ENCODE measurements at places on chromosomes 3 and 15.

DNA sequence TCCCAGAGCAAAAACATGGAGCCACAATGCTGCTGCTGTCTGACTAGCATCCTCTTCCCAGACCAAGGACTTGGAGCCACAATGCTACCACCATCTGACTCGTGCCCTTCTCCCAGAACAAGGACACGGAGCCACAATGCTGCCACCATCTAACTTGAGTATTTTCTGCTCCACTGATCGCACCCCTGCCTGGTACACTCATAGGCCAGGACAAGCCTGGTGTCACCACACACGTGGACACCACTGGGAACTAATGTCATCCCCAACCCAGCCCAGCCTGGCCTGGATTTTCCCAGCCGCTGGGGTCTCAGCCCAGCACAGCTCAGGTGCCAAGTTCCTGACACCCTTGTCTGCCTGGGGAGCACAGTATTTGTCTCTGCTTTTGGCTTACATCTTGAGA lies 52.7 kb upstream of the GRIP2 start:
- no peak for DNase-seq

DNA sequence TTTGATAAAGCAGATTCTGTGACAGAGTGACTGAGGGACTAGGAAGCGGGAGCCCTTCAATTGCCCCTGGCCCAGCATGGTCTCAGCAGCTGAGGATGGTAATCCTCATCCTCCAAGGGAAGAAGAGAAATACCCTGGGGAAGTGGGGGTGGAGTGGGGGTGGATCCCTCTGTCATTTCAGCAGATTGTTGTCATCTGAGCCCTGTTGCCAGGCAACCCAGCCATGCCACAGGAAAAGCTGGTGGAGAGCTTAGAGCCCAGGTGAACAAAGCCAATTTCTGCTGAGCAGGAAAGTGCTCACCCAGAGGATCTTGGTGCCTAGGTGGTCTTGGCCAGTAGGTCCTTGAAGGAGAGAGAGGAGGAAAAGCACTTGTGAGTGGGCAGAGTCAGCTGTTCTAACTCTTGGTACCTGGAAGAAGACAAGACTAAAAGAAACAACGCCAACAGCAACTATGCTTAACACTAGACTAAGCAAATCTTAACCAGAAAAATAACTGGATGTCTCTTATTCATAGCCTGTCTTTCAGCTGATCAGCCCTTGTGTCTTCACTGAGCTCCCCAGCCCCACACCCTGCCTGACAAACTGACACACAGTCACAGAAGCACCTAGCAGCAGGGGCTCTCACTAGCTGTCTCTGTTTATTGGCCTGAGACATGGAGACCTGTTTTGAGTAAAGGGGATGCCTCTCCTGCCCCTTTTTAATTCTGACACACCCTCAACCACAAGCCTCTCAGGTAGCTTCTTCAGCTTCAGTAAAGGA lies 40.1 kb upstream of the DCLK3 start:
- DNase-seq: no peak

GRCh38 chr3:65732051-65732935 lies 306.4 kb downstream of the MAGI1 start:
- peak; percentile 39 for DNase-seq

DNA sequence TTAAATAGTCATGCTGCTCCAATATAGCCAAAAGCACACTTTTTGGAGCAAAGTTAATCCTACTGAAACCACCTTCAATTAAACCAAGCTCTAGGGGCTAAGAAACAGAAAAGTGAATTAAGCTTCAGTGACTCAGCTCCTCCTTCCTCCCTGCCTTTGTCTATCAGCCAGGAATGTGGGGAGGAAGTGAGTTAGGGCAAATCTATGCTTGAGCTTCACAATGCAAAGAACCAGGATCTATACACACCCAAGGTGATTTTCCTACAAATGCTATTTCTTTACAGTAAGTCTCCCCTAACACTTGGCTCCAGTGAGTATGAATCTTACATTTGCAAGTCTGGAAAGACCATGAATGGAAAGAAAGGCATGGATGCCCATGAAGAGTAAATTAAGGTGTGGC lies 212.1 kb downstream of the P3H2 start:
- no peak for DNase-seq

DNA sequence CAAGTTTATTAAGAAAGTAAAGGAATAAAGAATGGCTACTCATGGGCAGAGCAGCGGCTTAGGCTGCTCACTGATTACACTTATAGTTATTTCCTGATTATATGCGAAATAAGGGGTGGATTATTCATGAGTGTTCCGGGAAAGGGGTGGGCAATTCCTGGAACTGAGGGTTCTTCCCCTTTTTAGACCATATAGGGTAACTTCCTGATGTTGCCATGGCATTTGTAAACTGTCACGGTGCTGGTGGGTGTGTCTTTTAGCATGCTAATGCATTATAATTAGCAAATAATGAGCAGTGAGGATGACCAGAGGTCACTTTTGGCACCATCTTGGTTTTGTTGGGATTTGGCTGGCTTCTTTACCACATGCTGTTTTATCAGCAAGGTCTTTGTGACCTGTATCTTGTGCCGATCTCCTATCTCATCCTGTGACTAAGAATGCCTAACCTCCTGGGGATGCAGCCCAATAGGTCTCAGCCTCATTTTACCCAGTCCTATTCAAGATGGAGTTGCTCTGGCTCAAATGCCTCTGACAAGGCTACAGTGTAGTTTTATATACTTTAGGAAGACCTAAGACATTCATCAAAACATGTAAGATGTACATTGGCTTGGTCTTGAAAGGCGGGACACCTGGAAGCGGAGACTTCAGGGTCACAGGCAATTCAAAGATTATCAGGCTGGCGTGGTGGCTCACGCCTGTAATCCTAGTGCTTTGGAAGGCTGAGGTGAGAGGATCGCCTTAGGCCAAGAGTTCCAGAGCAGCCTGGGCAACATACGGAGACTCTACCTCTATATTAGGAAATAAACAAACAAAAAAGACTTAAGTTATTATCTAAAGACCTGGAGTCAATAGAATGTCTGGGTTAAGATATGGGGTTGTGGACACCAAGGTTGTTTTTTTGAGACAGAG lies 3.2 kb upstream of the BLOC1S6 start:
- DNase-seq: peak; percentile 40

DNA sequence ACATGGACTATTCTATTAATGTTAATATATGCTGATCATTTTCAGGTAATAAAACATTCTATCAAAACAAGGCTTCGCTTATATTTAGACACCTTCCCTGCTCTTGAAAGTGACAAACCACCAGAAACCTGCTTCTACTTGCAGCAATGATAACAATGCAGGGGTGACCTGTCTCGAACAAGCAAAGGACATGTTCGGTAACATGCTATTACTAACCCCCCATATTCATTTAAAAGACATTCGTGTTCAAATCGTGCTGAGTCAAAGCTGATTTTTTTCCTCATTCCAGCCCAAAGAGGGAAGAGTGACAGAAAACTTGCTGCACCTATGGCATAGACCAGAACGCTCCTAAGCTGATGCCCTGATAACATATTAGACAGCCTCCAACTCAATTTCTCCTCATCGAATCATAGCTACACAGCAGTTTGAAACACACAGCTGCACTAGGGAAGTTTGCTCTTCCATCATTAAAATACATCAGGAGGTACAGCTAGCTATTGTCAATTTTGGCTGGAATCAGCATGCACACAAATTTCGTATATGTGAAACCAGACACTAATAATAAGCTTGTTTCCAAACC lies 341.5 kb downstream of the FOXP1 start:
- DNase-seq: no peak

GRCh38 chr3:188624384-188624783 lies 470.4 kb downstream of the LPP start:
- no peak for DNase-seq

GRCh38 chr3:45211466-45212094 lies 14.5 kb downstream of the TMEM158 start:
- no peak for DNase-seq

DNA sequence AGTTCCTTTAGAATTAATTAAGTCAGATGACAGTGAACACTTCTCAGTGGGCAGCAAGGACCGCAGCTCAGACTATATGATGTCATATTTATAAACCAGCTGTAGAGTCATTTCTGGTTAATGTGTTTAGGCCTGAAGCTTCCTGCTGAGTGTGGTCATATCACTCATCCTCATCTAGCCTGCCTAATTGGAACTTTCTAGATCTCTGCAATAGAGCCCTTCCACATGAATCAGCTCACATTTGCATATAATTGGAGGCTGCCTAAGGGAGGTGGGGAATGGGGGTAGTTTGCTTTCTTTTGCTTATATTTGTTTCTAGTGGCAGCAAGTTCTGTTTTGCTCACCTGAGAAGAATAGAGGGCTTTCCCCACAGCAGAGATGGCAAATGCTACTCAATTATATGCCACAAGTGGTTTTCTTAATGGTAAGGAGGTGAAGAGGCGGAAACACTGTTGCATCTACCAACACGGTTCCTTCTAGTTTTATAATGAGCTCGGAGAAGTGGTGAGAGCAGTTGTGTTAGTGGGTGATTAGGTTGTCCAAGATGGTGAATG lies 148.1 kb downstream of the KLHL25 start:
- DNase-seq: peak; percentile 81

DNA sequence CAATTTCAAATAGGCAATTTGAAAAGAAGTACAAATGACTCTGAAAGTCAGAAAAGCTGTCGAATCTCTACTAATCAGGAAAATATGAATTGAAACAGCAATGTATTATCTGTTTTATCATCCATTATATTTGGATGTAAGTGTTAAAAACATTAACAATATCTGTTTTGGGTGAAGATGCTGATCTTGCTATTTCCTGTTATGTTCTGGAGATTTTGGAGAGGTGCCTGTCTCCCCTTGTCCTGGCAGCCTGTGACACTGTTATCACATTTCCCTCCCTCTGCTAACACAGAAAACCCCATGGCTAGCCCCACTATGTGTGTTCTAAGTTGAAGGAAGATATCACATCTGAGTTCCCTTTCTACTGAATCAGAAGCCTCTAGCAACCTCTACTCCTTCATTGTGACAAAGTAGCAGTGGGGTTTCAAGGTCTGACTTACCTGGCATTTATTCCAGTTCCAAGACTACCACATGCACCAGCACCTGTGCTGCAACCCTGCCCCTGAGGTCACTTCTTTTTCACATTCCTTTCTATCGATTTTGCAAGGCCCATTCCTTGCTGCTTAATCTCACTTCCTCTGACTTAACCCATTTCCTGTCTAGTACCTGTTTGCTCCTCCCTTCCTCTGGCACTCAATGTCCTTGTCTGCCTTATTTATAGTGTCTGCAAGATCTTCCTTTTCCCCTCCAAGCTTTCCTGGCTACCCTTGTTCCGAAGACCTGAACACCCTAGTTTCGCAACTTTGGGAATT lies 95.5 kb upstream of the COL8A1 start:
- DNase-seq: no peak

- DNase-seq: no peak
These were observed 34.0 kb upstream of the CILP start for GRCh38 chr15:65245096-65245856.

DNA sequence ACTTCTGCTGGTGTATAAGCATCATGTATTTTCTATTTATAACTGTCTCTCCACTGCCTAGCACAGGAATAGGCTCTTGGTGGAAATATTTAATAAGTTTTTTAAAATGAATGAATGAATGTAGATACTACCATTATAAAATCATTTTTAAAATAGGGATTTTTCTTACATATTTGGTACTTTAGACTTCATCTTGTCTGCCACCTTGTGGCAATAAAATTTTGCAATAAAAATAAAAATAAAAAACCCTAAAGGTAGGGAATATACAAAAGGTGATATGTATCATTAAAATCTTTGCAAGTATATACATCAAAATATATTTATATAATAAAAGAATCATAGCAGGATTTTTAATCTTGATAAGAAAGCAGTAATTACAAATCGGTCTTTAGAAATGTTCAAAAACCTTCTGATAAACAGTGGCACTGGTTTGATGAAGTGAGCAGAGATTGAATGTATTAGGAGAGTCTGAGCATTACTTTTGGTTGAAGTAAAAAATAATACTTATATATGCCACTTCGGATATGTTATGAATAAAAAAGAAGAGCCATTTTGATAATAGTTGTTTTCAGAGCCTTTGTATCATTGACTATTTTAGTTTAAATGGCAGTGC lies 95.2 kb downstream of the SPATA16 start:
- DNase-seq: no peak

GRCh38 chr3:24406900-24407299 lies 87.8 kb downstream of the THRB start:
- DNase-seq: no peak

GRCh38 chr15:23444269-23444668 lies 2.8 kb downstream of the GOLGA6L2 start:
- DNase-seq: no peak

GRCh38 chr3:135169651-135170050 lies 374.6 kb downstream of the EPHB1 start:
- DNase-seq: no peak

- DNase-seq: no peak
These were observed 27.3 kb upstream of the UBE2E1 start for GRCh38 chr3:23778446-23778845.

DNA sequence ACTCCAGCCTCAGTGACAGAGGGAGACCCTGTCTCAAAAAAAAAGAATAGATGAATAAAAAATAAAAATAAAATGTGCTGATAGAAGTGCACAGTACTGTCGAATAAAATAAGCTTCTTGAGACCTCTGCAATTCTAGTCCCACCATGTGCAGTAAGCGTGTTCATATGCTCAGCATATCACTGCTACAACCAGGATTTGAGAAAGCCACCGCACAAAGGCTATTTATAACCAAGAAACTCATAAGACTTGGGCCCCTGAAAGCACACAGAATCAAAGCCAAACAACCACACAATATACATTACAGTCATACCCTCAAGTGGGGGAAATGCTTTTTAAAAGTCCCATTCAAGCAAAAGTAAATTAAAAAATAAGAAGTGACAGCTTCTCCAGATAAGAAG lies 56.5 kb upstream of the FXR1 start:
- DNase-seq: no peak

DNA sequence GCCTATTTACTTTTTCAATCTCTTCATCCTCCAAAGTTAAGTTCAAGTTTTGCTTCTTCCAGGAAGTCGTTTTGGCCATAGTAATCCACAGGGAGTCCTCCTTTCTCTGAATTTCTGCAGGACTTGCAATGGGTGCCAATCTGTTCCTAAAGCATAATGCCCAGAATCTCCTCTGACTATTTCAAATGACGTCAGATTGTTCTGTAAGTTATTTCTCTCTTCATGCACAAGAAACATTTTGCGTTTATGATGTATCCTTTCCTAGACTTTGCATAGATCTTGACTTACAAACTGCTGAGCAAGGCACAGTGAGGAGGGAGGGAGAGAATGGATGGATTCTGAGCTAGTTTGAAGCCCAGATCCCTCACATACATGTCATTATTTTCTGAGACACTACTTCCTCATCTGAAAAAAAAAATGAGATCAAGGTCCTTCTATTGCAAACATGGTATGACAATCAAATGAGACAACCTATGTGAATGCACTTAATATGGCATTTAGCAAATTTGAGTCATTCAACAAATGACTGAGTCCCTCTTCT lies 103.1 kb downstream of the MEX3B start:
- no peak for DNase-seq

DNA sequence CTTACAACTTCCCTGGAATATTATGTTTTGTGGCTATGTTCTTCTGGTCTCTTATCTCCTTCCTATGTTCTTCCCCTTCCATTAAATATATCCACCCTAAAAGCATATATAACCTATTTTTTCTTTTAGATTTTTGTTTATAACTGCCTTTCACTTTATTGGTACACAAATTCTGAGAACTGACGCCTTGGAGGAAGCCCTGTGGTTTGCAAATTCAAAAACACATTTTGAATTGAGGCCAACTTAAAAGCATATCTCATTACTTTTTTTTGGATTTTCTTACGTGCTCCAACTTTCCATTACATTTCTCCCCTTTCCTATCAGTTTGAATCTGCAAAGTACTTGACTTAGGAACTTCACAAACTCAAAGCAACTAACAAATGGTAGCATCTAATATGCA lies 15.3 kb upstream of the COLQ start:
- DNase-seq: peak; percentile 30
